ENCODE measurements at places on chromosomes 2 and 18. TPM values are rescaled to one million over a fixed set of nuclear protein-coding genes. Genes with fewer than 3 reads are reported as not detected.

- no peak for DNase-seq
These were observed 111.1 kb downstream of the FHOD3 start for GRCh38 chr18:36408606-36409005.

- no peak for DNase-seq
These were observed 70.0 kb upstream of the NEUROD1 start for GRCh38 chr2:181750305-181750704.

DNA sequence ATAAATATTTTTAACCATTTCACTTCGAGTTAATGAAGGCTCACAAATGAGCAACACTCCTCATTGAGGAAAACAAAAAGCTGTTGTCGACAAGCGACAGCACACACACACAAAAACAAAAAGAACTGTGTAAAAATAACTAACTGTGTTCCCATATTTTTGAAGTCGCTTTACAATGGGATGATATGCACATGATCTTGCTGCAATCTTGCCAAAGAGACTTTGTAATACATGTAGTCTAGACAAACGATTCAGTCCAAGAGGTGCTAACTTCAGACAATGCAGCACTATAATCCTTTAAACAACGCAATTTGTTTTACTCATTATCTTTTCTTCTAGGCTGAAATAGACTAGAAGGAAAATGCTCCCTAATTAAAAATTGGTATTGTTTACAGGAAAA is 7.2 kb upstream of the USP34 start:
- DNase-seq = no peak

Gene ZAP70
- polyA plus RNA-seq = 2.8 TPM

- DNase-seq = no peak
These were observed 143.9 kb downstream of the GCA start for GRCh38 chr2:162487816-162488215.

- no peak for DNase-seq
These were observed 27.6 kb downstream of the CENPO start for GRCh38 chr2:24820598-24821432.

- DNase-seq = no peak
These were observed 1.3 kb downstream of the CDCA7 start for GRCh38 chr2:173355866-173356508.

DNA sequence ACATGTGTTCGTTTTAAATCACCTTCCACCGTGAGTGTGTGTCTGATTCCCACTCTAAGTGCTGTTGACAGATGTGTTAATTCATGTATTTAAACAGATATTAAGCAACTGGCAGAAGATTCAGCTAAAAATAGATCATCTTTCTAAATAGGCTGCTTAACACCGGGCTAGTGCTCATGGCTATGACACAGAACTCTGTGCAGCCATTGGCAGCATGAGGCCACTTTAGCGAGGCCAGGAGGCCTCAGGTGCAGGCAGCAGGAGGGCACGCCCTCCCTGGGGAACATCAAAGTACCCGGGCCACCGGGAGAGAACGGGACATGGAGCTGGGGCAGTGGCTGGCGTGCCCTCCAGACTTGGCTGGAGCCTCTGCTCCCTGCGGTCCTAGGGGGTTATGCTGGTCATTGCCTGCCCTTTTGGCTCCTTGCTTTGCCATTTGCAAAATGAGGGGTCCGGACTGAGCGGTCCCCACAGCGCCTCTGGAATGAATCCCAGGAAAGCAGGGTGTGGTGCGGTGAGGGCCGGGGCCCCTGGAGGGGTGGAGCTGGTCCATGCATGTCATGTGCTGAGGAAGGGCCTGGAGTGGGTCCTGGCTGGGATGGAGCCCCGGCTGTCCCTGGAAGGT is 62.8 kb upstream of the HDAC4 start:
- DNase-seq = no peak

Gene EPB41L3
- 134 TPM for polyA plus RNA-seq

GRCh38 chr2:30934066-30934465 is 126.8 kb upstream of the CAPN13 start:
- DNase-seq = no peak

DNA sequence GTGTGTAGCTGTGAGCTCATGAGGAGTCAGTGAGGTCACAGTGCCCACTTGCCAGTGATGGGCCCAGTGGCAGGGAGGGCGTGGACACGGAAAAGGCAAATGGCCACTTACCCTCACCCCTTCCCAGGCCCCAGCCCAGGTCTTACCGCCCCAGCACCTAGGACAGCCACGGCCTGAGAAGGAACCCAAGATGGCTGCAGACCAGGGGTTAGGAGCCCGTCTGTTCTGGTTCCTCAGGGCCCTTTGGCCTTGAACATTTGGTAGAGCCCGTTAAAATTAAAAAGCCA is 74.1 kb downstream of the EMX1 start:
- no peak for DNase-seq

GRCh38 chr2:19554520-19554919 is 196.1 kb upstream of the OSR1 start:
- no peak for DNase-seq

- DNase-seq = no peak
These were observed 146.6 kb downstream of the MAP4K4 start for GRCh38 chr2:101844055-101844635.

DNA sequence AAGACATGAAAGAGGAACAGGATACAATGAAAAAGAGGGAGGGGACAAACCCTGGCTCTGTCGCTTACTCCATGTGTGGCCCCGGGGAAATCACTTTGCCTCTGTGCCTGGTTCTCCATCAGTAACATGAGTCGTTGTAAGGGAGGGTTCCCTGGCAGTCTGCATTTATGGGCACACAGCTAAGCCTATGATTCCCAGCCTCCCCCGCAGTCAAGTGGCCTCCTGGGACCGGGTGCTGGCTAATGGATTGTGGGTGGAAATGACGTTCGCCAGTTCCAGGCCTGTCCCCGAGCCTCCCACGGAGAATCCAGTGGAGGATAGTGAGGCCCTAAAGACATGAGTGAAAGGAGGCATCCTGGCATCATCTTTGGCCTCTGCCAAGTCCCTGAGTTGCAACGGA is 42.7 kb downstream of the SFXN5 start:
- no peak for DNase-seq

Gene L3MBTL4
- polyA plus RNA-seq = 1.1 TPM

GRCh38 chr18:63480915-63481314 is 4.2 kb downstream of the SERPINB5 start:
- no peak for DNase-seq

DNA sequence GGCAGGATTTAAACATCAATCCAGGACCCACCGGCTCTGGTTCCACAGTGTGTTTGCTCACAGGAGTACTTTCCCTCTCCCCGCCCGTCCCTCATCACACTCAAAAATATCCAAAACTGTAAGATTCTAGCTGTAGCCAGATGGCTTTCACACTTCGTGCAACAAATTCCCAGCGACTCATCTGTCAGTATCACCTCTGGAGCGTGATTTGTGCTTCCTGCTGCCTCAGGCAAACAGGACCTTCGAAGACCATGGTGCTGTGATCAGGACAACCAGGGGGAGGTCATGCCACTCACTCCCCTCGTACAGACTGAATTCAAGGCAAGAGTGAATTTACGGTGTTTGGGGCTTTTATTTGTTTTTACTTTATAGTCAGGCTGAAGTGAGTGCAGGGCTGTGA is 154.5 kb upstream of the PID1 start:
- no peak for DNase-seq

Gene CDH20
- 0.60 TPM for polyA plus RNA-seq
